Kidney (tissue), 22 donors: ENCODE measurements at places on chromosomes 16 and 17. TPM values are rescaled to one million over a fixed set of nuclear protein-coding genes. Genes with fewer than 3 reads are reported as not detected.

Gene HEATR9
- polyA plus RNA-seq, result not detected

GRCh38 chr17:31568121-31568520 lies 176.6 kb downstream of the RAB11FIP4 start:
- DNase-seq, result no peak

DNA sequence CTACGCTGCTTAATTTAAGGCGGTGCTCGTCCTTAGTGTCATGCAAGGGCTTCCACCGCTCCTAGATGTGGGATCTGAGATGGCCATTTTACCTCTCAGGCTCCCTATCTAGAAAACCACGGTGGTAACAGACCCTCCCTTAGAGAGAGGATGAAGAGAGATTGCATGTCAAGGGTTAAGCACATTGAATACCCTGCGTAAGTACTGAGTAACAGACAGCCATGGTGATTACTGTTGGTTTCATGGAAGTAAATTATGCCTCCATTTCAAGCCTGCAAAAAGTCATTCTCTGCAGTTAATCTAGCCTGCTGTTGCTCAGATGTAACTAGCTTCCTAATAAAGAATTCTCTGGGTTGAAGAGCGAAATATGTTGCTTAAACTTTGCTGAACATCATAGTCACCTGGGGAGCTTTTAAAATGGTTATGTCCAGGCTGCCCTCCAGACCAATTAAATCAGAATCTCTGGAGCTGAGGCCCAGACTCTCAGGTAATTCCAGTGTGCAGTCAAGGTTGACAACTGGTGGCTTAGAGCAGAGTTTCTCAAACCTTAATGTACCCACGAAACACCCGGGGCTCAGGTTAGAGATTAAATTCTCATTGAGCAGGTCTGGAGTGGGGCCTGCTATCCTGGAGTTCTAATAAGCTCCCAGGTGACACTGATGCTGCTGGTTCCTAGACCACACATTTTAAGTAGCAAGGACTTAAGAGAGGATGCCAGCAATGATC lies 167.1 kb downstream of the SNX29 start:
- no peak for DNase-seq

DNA sequence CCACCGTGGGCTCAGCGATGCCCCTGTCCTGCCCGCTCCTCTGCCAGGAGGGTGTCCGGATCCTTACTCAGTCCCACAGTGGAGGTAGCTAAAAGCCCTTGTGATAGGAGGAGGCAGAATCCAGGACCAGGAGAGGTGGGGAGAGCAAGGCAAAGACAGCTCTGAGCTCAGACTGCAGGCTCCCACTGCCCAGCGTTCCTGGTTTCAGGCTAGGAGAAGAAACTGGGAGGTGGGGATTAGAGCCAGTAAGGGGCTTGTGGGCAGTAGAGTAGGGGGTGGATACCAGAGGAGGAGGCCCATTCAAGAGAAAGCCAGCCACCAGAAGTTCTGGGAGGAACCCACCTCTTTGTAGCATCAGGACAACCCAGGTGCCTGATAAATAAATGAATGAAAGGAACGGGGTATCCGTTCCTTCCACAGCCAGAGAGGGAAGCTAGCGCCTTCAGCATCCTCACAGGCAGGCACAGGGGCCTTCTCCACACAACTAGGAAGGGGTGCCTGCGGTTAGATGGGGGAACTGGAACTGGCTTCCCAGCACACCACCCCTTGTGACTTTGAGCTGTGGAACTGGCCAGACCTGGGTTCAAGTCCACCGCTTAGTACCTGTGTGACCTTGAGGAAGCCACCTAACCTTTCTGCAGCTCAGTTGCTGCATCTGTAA lies 2.3 kb downstream of the IL21R start:
- DNase-seq, result no peak

GRCh38 chr17:50550661-50551432 lies 3.9 kb downstream of the SPATA20 start:
- peak; percentile 94 for DNase-seq

DNA sequence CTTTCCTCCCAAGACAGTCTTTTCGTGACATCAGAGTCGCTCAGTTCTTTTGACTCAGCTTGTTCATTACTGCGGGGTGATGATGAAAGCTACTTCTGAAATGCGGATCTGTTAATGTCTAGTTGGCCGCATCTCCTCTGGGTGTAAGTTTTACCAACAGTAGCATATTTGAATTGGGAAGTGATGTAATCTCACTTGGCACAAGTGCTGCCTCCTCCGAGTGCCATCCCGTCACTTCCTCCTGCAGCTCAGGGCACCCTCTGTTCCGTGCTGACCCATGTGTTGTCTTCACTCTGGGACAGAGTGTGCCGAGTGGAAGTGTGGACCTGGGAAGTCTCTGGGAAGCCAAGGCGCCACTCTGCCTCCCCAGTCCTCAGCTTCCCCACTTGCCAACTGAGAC lies 8.9 kb downstream of the ADAD2 start:
- no peak for DNase-seq

Gene LRRC37A
- 0.52 TPM for polyA plus RNA-seq

- DNase-seq, result no peak
Observed at GRCh38 chr17:32684087-32684958, 192.6 kb downstream of the MYO1D start.

DNA sequence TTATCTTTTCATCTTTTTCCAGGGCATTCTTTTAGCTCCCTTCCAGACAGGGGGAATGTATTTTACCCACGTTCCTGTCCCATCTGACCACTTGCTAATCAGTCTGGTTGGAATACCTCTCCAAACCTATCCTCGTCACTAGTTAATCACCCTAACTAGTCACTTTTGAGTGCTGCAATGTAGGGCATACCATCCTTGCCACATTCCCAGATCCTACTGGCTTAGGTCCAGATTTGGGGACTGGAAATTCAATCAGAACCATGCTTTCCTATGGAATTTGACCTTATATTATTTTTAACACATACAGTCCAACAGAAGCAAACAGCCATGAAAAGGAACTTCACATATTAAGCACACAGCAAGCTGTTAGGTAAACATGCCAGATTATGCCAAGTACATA lies 29.7 kb downstream of the NACA2 start:
- no peak for DNase-seq

Gene CDH1
- polyA plus RNA-seq, result 47.0 TPM

- no peak for DNase-seq
Observed at GRCh38 chr16:62969711-62970318, 933.6 kb upstream of the CDH8 start.

Gene PMFBP1
- polyA plus RNA-seq, result 0.13 TPM

Gene ITGAX
- 0.37 TPM for polyA plus RNA-seq

Gene ZNF385C
- 1.1 TPM for polyA plus RNA-seq

DNA sequence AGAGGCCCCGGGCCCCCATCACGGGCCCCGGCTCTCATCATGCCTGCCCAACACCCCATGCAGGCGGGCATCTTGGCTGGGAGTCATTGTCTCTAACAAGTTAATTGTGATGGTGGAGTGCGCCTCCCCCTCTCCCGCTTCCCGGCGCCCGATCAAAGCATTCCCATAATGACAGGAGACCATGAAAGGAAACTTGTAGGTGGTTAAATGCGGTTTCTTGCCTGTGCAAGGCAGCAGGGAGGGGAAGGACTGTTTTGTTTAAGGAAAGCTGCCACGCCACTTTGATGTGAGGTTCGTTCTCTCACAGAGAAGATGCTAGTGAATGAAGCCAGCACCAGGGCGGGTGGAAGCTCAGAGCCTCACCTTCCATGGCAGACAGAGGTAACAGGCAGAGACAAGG lies 45.4 kb downstream of the C16orf78 start:
- DNase-seq, result peak; percentile 86
